ENCODE measurements at places on chromosomes 4 and X.
A peak's percentile ranks its signal among the peaks of the same experiment; 100 is the strongest.

DNA sequence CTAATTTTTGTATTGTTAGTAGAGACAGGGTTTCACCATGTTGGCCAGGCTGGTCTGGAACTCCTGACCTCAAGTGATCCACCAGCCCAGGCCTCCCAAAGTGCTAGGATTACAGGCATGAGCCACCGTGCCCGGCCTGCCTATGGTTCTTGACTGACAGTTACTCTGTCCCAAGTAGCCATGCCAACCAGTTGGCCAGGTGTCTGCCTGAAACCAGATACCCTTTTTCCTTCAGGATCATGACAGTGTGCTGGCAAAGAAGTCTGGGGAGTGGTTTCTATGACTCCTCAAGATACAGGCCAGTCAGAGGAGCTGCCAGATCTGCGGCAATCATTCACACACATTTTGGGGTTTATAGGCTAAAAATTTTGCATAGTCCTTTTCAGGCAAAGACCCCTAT is 1.7 kb upstream of the LAS1L start:
- no peak for DNase-seq

DNA sequence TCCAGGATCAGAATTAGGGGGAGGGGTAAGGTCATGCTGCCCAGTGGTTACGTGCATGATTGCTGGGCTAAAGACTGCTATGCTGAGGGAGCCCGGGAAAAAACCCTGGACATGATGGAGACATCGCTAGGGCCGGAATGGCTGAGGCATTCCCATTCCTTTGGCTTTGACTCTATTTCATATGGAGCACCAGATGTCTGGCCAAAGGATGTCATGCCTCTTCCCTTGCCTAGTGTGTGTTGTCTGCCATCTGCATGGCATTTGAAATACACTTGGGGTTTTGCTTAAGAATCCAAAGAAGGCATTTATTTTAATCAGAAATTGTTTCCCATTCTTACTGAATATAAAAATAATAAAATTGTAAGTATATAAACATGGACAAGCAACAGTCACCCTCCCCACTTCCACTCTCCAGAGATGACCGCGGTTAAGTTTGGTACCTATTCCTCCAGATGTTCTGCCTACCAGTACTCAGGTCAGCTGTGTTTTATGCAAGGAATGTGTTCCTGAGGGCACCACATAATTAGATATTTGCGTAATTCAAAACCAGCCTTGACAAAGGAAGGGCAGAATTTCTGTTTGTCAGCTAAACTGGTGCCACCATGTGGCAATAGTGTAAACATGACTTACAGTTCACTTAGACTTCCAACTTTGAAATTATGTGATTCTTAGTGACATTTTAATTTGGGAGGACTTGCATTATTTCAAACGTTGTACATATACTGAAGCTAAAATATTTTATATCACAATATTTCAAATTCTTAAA is 105.9 kb downstream of the CT47B1 start:
- DNase-seq: peak; percentile 29

- DNase-seq: no peak
Measured at GRCh38 chr4:74990276-74990875, 57.5 kb downstream of the PARM1 start.

- DNase-seq: no peak
Measured at GRCh38 chr4:61225656-61226055, 25.5 kb downstream of the ADGRL3 start.

DNA sequence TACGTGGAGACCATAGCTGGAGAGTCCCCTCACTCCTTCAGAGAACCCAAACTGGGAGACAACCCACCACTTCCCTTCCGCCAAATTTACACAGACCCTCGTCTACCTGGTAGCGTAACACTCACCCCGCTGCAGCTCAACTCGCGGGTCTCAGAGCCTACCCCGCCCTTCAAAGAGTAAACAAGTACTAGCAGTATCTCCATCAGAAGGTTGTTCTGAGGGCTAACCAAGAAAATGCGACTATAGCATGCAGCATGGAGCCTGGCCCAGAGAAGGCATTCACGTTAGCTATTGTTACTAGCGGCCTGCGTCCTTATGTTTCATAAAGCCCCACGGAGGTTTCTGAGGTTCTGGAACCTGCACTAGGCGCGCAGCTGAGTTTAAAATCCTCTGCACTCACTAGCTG is 531 bp upstream of the MANBA start:
- DNase-seq: peak; percentile 29

All from AG20443 (cell line).